ENCODE measurements at places on chromosomes 1 and 21.

- no peak for ATAC-seq
These were observed 139.0 kb downstream of the RASAL2 start for GRCh38 chr1:178232949-178233348.

DNA sequence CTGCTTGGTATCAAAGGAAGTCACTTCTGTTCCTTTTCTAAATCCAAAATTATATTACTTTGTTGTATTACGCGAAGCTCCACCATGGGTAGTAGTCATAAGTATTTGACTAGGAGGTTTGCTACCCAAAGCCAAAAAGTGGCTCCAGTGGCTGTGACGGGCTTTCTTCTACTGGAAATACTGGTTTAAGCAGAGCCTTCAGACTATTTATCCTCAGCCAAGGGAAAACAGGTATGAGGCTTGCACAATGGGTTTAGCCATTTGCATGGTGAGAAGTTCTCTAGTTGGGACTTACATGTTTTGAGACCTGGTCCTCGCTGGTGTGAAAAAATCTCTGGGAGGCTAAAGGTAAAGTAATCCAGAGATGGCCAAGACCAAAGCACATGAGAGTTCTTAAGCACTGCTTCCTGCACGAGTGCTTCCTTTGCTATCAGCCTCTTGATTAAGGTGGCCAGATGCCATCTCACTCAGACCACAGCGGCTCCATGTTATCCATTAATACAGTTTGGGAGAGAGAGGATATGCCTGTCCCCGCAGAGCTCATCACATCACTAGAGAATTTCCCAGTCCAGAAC, 121.2 kb downstream of the PIK3R3 start:
- peak; percentile 88 for ATAC-seq

- peak; percentile 96 for ATAC-seq
These were observed 97.7 kb upstream of the IFFO2 start for GRCh38 chr1:19054216-19054615.

DNA sequence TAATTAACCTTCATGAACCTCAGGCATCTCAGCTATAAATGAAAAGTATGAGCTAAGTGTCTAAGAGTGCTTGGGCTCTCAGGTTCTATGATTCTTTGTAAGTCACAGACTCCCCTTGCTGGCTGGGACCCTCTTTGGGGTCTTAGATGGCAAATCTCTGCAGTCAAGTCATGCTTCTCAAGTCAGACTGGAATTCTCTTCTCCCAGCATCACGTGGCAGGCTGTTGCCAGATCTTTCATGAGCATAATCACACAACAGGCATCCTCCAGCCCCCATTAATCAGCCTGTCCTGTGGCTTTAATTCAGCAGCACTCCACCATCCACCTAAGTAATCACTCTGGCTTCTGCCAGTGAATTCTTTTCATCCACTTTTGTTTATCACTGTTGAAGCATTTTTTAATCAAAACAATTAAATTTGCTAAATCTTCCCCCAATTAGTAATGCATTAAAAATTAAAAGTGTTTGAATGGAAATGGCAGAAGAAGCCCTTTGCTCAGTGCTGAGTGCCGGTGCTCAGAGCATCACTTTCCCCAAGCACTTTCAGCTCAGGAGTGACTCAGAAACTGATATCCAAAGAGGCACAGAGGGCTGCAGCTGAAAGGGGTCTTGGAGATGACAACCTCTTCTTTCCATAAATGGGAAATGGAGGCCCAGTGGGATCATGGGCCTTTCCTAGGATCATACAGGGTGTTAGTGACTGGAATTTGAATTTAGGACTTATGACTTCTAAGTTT, 50.2 kb downstream of the C8A start:
- no peak for ATAC-seq

DNA sequence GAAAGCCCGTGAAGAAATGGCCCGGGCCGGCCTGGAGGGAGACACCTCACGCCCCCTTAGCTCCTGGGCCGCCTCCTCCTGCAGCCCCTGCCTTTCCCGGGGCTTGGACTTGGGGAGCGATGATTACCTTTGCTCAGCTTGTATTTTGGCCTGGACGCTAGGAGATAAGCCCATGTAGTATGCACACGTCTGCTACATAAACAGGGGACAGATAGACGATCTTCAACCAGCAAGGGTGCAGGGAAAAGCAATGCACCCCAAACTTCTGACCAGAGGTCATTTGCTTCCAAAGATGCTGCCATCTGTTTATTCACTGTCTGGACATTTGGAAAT, 936 bp downstream of the TP73 start:
- ATAC-seq, result no peak

DNA sequence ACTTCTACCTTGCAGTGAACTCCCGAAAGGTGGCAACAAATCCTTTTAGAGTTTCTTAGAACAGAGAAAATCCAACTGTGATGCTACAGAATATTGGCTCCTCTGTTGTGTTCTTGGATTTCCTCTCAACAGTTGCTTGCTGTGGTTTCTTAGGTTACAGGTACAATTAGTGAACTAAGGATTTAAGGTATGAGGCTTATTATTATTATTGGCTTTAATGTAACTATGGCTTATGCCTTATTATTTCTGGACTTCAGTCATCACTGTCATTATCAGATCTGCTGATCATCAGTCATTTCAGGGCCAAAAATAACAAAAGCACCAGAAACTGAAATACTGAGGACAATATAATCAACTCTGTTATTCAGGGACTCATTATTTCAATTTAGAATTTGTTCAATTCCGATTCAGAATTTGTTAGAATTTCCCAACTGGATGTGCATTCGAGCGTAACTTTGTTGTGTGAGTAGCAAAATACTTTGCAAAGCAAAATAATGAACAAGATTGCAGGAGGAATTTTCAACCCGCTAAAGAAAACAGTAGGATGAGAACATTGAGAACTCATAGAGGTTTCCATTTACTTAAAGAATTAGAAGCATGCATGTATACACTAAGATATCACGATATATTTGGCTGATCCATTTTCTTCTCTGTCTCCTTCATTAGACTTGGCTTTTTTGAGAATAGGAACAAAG, 65.5 kb upstream of the AK4 start:
- no peak for ATAC-seq

- no peak for ATAC-seq
These were observed 61.3 kb downstream of the TESK2 start for GRCh38 chr1:45429561-45430159.

GRCh38 chr1:36083635-36084496, at the start of gene TEKT2:
TSS of gene TEKT2 (plus strand) at chr1:36084094. CDS start at chr1:36084922, 828 bp downstream.
- ATAC-seq, result no peak

DNA sequence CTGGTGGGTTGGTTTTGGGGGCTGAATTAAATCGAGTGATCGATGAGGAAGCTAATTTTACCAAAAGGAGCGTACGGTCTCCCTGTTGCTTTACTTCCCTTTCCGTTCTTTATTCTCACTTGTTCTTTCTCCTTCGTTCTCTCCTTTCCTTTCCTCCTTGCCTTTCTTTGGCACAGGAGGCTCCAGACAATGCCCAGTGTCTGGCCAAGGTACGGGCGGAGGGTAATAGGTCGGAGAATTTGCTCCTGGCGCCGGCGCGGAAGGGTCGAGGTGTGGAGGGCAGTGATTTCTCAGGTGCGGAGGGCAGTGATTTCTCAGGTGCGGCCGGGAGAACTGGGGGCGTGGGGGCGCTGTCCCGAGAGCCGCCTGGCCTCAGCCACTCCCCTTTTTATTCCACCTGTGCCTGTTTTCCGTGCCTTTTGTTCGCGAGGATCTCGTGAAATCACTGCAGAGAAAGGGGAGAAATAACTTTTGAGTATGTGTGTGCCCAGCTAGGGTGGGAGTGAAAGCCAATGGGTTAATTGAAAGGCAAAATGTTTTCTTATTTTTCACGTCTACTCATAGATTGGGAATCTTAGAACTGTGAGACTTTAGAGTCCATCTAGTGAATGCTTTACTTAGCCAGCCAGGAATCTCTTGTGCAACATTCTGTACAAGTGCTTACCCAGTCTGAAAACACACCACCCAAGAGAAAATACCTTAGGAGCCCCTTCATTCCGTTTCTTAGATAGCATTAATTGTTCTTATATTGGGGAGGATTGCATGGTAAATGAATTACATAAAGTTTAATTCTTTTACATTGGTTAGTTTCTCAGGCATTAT, 1.3 kb downstream of the FNBP1L start:
- no peak for ATAC-seq

- no peak for ATAC-seq
These were observed 19.2 kb downstream of the COL18A1 start for GRCh38 chr21:45423968-45424853.

GRCh38 chr1:231613419-231614349, 12.9 kb upstream of the DISC1 start:
- peak; percentile 79 for ATAC-seq

- ATAC-seq, result no peak
These were observed 20.8 kb downstream of the TFF3 start for GRCh38 chr21:42294273-42294880.

DNA sequence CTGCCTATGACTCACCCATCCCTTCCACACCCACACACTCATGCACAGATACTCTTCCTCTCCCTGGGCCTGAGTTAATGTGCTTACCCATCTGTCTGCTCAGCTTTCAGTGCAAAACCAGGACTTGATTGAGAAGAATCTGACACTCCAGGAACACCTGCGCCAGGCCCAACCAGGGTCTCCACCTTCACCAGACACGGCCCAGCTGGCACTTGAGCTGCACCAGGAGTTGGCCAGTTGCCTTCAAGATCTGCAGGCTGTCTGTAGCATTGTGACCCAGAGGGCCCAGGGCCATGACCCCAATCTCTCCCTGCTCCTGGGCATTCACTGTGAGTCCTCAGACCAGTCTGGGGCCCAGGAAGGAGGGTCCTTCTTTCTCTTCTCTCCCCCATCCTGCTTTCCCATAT, 3.5 kb upstream of the SH3BGRL3 start:
- ATAC-seq, result no peak

DNA sequence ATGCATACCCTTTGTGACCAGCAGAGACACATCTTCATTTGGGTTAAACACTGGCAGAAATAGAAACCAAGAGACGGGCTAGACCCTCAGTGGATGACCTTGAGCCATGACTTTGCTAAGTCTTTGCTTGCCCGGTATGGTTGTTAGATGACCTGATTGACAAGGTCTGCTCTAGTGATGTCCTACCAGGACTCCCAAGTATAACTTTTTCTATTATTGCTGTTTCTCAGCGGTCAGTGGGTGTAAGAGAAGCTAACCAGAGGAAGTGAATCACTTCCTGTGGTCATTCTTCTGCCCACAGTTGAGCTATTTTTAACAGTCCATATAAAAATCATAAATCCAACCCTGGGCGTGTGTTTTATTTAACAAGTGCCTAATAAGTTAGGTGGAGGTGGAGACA, 126.2 kb upstream of the ETS2 start:
- ATAC-seq, result no peak

- ATAC-seq, result peak; percentile 64
These were observed 163.6 kb downstream of the GLUL start for GRCh38 chr1:182227864-182228547.

DNA sequence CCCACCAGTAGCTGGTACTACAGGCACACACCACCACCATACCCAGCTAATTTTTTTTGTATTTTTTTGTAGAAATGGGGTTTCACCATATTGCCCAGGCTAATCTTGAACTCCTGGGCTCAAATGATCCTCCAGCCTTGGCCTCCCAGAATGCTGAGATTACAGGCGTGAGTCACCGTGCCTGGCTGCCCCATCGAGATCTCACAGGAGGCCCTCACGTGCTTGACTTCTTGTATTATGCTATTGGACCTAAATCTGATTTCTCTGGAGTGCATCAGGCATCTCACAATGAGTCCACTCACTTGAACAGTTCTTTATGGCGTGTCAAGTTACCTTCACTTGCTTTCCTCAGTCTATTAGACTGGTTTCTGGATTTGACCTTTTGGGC, 9.3 kb upstream of the RSRP1 start:
- no peak for ATAC-seq

GRCh38 chr1:165207853-165208515, 148.5 kb downstream of the LMX1A start:
- ATAC-seq, result no peak

GRCh38 chr1:93997756-93998155, 88.5 kb upstream of the GCLM start:
- ATAC-seq, result no peak

GRCh38 chr1:52726265-52727113, at the start of gene ZYG11B:
TSS of gene ZYG11B (plus strand) at chr1:52726453. CDS start at chr1:52726654, 201 bp downstream.
- peak; percentile 96 for ATAC-seq

DNA sequence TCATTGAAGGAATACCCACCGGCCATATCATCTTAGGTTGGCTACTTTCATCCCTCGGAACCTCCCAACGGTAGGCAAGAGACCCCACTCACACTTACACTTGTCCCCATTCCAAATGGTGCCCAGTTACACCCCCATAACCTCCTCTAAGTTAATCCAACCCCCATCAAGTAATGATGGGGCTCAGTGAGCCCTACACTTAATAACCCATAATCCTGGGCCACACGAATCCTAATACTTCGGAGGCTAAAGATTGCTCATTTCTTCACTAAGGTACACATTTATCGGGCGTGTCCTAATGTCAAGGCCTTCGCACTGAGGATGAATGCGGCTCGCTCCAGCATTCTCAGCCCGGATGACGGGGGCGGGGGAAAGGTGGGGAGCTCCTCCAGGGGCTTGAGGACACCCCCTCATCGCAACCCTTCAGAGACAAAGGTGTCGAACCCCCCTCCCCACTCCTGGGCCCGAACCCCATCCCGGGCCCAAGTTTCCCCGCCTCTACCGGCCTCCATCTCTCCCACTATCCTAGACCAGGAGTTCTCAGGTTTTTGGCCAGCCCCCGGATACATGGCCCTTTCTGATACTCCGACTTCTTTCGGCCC, 435 bp downstream of the ILF2 start:
- peak; percentile 15 for ATAC-seq

DNA sequence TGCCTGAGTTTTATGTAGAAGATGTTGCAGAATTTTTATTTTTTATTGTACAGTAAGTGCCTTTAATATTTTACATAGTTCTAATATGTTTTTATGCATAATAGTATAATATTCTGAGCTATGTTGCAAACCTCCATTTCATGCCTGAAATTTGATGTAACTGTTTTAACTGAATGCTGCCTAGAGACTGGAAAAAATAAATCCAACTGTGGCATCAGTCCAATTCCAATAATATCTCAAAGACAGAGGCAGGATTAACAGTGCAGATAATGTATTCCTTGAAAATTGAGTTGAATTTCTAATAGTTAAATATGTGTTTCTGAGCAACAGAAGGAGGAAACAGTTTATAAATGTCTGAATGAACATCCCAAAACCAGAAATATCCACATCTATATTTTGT, 61.1 kb upstream of the KIF1B start:
- no peak for ATAC-seq

DNA sequence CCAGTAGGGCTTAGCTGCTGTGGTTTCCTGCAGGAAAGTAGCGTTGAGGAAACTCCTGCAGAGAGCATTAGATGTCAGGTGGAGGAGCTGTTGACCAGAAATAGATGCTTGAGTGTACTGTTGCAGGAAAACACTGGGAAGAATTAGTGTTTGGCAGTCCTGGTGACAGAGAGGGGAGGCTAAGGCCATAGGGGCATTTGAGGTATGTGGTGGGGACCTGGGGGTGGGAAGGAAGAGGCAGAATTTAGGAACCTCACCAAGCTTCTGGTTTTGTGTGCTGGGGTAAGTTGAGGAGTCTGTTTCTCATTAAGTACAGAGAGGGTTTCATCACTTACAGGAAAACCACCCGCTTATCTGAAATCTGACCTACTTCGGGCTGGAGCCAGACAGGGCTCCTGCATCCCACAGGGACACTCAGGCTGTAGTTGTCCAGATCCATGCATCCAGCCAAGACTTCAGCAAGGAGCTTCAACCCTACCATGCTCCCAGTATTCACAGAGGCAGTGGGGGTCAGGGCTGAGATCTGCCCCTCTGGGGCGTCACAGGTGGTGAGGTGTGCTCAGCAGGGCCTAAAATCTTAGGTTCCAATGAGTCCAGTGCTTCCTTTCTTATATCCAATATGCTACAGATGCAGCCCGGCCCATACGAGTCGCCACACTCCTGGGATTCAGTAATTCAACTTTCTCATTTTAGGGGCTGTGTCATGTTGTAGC, 15.1 kb downstream of the SH2D2A start:
- no peak for ATAC-seq

- no peak for ATAC-seq
These were observed 5.8 kb downstream of the C21orf58 start for GRCh38 chr21:46317710-46318463.

Data from esophagus mucosa (tissue), 1 donor.